ENCODE measurements at places on chromosomes 5 and 9. TPM values are rescaled to one million over a fixed set of nuclear protein-coding genes. Genes with fewer than 3 reads are reported as not detected.

DNA sequence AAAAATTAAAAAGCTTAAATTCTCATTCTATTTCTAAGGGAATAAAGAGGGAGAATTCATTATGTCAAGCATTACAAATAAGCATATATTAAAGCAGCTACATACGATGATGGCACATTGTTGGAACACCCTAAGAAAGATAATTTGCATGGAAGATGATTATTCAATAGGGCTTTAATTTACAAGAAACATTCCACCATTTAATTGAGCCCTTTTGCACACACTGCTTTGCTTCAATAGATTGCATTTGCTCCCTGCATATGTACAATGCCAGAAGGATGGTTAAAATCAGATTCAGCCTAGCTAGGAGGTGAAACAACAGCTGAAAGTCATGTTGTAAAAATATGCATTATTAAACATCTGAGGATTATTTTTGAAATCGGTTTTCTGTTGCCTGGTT lies 21.8 kb downstream of the KIAA1958 start:
- DNase-seq = no peak

DNA sequence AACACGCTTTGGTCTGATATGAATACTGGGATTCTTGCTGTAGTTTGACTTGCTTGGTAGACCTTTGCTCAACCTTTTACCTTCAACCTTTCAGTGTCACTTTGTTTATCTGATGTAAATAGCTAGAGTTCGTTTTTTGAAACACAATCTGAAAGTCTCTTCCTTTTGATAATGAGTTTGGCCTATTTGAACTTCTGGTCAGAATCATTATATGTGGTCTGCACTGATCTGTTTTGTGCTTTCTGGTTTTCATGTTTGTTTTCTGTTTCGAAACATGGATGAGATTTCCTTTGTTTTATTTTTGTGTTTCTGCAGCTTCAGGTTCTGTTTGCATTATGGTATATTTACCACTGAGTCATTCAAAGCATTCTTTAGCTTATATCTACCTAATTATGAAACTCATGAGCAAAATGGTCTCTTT lies 217.5 kb downstream of the GABBR2 start:
- DNase-seq = no peak

- DNase-seq = no peak
Observed at GRCh38 chr5:101677961-101678360, 618.1 kb downstream of the SLCO4C1 start.

GRCh38 chr9:137435980-137436760 lies 5.0 kb downstream of the ENTPD8 start:
- peak; percentile 74 for DNase-seq

- DNase-seq = no peak
Observed at GRCh38 chr9:19967216-19967887, 178.5 kb upstream of the SLC24A2 start.

GRCh38 chr9:114723931-114724330 lies 41.9 kb upstream of the TEX48 start:
- DNase-seq = no peak

DNA sequence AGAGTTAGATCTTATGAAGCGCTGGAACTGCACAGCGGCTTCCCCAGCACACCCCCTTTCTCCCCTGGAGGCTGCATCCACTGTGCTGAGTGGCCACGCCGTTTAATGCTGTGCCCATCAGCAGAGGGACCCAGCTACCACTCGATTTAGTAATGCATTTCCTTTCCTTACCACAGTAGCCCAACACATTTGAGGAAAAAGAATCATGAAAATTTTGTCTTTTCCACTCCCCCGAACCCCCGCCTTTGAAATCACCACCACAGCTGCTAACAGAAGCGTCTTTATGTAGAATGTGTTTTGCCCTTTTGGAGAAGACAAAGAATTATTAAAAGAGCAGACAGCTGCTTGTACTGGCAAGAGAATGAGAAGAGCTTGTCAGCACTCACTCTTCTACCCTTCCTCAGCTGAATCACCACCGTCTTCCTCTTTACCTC lies 73.2 kb downstream of the ACER2 start:
- no peak for DNase-seq

DNA sequence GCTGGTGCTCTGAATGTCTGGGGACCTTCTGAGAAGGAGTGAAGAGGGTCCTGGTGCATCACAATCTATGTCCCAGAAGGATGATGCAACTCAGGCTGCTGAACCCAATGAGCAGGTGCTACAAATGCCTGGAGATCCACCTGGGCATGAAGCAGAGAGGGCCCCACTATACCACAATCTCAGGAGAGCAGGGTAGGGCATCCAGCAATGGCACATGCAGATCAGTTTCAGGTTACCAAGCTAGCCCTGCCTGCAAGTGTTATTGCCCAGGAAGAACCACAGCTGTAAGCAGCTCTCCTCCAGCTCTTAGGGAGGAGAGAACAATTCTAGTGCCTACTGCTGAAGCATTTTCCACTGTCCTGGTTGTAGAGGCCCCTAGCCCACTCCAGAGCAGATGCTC lies 389.2 kb upstream of the TNC start:
- no peak for DNase-seq

DNA sequence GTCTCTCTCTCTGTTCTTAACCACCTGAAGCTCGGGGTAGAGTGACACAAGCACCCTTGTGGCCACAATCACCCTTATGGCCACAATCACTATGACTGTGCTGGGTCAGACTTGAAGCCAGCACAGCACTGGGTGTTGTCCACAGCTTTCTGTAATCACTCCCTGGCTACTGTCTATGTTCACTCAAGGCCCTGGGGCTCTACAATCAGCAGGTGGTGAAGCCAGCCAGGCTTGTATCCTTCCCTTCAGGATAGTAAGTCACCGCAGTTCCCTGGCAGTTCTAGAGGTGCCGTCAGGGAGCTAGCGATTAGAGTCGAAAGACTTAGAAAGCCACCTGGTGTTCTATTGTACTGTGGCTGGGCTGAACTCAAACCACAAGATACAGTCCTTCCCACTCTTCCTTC lies 44.2 kb downstream of the GDA start:
- DNase-seq = no peak

DNA sequence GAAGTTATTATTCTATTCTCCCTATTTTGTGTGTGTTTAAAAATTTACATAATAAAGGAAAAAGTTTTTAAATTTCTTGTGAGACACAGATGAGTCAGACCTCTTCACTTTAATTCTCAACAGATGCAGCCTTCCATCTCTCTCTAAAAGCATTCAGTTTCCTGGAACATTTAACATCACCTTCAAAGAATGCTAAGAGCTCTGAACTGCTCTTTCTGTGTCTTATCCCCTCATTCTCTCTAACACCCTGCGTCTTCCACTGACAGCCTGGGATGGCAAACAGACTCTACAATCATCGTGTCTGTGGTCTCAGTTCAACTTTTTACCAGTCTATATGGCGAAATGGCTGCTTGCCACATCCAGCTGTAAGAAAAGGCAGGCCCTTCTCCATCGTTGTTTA lies 173.0 kb downstream of the HINT1 start:
- DNase-seq = no peak

DNA sequence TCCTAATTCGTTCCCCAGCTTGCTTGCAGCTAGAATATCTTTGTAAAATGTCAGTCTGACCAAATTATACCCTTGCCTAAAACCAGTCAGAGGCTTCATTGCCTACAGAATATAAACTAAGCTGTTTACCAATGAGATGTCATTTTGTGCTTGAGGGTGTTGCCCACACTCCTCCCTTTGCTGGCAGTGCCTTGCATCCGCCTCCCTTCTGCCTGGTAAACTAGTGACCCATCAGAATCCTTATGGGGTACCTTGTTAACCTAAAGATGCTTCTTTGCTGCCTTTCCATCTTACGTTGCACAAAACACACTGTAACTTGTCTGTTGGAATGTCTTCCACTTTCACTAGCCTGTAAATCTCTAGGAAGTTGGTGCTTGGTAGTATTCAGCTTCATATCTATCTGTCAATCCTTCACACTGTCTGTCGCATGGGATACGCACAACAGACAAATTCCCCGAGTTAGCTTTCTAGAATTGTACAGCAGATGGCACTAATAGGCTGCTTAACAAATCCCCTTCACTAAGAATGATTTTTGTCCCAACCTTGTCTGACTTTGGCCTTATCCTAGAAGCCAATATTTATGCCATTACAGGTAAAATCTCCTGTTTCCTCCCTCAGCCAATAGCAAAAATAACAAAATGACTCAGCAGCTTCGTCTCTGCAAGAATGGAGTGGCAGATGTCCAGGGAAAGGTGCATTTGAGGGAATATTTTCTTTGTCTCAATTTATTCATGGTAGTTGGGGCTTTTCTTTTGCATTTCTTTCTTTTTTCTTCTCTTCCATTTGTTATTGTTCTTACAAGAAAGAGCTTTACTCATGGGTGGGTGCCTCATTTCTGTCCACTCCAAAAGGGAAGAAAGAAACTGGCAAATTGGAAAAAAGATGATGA lies 3.0 kb downstream of the NUDT2 start:
- DNase-seq = no peak

- DNase-seq = no peak
Observed at GRCh38 chr5:160280384-160281095, 31.8 kb downstream of the CCNJL start.

DNA sequence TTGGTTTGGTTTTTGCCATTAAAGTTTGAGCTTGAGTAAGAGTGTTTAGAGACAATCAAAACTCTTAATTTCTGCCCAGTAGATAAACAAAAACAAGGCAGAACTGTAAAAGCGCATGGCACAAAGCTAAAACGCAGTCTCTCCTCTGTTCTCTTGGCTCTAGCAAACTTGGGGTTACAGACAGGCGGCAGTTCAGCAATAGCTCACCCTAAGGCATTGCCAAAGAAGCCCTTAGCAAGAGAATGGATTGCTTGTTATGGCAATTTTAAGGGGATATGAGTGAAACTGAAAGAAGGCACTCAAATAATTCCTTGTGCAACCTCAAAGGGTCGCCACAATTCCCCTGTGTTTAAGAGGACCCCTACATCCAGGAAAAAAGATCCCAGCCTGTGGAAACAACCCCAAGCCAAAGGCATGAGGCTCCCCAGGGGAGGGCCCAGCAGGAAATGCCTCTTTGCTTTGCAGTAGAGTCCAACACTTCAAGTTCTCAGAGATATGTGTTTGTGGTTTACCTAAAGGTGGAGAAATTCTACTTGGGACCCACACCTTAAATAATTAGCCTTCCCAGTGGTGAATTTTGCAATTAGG lies 317.0 kb upstream of the MPDZ start:
- DNase-seq = no peak

DNA sequence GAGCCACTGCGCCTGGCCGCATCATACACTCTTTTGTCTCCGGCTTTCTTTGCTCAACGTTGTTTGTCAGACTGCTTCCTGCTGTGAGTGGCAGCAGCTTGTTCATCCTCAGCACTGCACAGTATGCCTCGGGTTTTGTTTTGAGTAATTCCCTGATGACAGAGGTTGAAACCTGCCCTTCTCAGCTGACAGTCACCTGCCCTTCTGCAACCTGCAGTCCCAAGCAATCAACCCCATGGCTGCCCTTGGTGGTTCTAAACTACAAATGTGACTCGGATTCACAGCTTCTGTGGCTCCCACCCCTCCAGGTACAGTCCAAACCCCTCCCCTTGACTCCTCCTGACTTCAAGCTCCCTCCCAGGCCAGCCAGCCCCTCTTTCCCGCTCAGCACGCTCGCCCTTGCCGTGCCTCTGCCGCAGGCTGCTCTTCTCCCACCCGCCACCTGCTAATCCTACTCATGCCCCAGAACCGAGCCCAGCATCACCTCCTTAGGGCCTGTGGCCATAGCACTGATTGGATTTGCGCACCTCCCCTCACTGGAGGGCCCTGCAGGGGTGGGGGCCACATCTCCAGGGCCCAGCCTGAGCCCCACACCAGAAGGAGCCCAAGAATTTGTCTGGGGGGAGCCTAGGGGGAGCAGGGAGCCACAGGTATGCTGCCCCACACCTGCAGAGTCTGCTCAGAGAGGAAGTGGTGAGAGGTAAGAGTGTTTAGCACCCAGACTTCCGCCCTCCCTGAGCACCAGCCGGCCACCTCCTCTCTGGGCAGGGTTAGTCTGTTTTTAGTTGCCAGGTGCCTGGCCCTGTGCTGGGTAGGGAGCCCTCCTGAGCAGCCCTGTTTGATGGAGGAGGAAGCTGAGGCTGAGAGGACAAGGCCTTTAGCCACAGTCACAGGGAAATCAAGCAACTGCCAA lies 10.1 kb downstream of the EEIG1 start:
- DNase-seq = no peak

DNA sequence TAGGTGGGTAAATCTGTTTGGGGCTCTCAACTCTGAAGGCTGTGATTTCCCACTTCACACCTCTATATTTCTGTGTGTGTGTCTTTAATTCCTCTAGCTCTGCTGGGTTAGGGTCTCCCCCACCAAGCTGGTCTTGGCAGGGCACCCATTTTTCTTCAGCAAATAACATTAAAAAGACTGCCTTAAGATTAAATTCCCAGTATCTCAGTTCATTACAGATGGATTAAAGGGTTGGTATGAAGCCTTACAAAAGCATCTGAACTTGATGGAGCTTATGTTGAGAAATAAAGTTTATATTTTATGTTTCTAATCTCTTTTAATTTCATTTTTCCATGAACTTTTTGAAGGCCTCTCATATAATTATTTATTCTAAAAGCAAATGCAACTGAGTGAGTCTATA lies 11.7 kb downstream of the PCAT7 start:
- DNase-seq = no peak

DMGDH gene
- 7.0 TPM for total RNA-seq

TRAF2 gene
- total RNA-seq = 18.1 TPM

CDKN2B-AS1 gene
- not detected for total RNA-seq

Data from thyroid gland (tissue), 4 donors.